ENCODE measurements at places on chromosomes 5 and 9.

DNA sequence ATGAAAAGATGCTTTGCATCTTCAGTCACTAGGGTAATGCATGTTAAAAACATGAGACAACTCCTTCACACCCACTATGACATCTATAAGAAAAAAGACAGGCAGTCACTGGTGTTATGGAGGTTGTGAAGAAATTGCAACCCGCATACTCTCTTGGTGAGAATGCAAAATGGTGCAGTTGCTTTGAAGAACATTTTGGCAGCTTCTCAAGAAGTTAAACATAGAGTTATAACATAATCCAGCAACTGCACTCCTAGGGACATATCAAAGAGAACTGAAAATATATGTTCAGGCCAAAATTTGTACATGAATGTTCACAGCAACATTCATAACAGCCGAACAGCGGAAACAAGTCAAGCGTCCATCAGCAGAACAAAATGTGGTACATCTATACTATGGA, 46.3 kb upstream of the TBC1D9B start:
- no peak for DNase-seq

DNA sequence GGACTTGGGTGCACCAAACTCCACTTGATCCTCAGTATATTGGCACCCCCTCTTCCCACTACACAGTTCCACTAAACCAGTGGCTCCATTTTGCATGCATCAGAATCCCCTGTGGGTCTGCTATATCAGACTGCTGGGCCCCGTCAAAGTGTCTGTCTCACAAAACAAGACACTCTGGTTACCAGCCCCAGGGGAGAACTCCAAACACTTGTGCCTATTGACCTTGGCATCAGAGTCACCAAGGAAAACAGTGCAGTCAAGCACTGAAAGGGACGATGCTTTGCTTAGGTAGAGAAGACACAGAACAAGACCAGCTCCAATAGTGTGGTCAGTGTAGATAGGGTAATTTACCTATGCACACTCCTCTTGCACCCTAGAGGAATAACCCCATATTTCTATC, 205.8 kb upstream of the RAI14 start:
- no peak for DNase-seq

DNA sequence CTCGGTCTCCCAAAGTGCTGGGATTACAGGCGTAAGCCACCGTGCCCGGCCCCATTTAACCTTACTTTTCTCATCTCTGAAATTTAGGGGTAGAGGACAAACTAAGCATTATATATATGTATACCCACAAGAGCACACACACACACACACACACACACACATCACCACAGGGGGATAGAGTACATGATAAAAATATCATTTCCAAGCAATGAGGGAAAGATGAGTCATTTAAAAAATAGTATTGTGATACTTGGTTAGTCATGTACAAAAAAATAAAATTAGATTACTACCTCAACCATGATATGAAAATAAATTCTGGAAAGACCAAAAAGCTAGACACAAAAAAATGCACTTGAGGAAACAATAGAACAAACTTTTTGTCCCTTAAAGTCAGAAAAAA, 67.2 kb downstream of the CDH18 start:
- no peak for DNase-seq

GRCh38 chr5:35919191-35919590, 19.2 kb downstream of the CAPSL start:
- DNase-seq = no peak

DNA sequence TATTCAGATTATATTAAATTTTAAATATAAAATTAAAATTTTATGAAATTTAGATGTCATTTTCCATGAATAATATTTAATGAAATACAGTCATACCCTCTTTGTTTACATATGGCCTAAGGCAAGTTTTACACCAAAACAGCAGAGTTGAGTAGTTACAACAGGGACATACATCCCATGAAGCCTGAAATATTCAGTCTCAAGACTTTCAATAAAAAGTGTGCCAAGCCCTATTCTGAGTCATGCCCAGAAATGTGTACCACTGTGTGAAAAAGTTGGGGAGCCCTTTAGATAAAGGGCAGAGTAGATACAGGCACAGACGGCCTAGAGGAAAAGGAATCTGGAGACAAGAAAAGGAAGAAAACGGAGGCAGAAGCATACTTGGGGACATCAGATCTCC, 261.3 kb downstream of the SGCD start:
- no peak for DNase-seq

- no peak for DNase-seq
Measured at GRCh38 chr9:120935383-120935857, 8.8 kb upstream of the TRAF1 start.

DNA sequence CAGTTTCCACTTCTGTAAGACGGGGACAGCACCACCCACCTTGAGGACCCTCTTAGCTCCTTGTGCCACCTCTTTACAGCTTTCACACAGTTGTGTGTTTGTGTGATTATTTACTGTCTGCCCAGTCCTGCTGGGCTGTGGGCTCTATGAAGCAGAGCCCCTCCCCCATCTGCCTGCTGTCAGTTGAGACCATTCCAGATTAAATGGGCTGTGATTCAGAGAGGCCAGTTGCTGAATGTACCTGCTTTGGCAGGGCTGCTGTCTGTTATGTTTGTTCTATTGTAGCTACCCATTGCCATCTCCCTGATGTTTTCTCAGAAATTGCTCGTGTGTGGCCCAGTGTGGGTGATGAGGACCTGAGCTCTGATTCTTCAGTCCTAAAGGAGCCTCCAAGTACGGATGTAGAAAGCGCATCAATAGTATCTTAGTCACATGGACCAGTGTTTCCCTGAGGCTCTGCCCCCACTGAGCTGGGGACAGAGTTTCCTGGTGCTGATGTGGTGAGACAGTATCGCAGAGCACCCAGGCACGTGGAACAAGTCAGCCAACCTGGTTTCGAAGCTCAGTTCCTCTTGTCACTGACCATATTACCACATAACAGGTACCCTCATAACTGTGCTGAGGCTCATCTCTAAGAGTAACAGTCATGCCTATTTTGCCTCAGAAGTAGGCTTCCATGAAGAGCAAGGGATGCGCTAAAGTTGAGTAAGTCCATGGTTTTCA, 3.7 kb downstream of the ANGPTL2 start:
- no peak for DNase-seq

GRCh38 chr9:89661956-89662717, 57.3 kb downstream of the GADD45G start:
- no peak for DNase-seq

DNA sequence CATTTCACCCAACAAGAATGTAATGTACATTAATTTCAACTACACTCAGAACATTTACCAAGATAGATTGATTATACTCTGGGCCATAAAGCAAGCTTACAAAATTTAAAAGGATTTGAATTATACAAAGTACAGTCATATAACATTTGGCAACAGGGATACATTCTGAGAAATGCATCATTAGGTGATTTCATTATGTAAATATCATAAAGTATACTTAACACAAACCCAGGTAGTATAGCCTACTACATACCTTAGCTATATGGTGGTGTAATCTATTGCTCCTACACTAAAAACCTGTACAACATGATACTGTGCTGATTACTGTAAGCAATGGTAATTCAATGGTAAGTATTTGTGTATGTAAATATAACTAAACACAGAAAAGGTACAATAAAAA, 202.9 kb downstream of the MPDZ start:
- DNase-seq = no peak

DNA sequence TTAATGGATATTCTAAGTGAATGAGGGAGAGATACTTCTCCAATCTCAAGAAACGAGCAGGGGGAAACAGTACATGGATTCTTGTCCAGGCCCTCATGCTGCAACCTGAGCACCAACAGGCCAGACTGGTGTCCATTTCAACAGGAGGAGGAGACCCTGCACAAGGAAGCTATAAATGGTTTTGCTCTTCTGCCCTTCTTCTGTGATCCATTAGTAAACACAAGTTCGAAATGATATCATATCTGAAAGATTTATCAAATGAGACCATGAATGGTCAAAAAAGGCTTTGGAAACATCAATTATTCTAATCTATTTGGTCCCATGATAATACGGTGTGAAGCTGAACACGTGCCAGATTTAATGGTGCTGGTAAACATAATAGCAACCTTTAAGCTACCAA, 109.8 kb downstream of the NR6A1 start:
- no peak for DNase-seq

DNA sequence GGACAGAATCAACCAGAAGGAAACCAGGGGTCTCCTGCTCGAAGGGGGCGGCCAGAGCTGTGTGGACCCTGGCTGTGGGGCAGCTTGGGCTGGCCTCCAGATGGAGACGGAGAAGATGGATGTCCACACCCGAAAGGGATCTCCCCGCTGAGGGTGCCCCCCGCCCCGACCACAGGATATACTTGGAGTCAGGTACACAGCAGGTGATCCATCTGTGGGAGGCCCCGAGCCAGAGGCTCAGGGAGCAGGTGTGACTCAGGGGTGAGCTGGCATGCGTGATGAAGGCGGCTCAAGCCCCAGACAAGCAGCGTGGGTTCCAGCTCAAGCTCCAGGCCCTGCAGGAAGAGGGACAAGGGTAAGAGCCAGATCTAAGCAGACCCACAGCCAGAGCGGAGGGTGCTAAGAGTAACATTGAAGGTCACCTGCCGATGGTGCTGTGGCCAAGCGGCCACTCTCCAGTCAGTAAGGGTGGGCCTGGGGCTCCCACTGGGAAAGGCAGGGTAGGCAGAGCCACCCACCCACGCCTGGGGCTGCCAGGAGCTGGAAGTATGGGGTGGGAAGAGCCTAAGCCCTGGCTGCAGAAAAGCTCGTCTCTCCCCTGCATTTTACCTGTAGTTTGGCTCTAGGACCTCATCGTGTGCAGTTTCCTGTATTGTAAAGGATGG, 30.6 kb upstream of the MVB12B start:
- no peak for DNase-seq

- no peak for DNase-seq
Measured at GRCh38 chr5:76145945-76146344, 62.8 kb downstream of the SV2C start.

- no peak for DNase-seq
Measured at GRCh38 chr5:59503220-59503619, 390.3 kb downstream of the PDE4D start.

DNA sequence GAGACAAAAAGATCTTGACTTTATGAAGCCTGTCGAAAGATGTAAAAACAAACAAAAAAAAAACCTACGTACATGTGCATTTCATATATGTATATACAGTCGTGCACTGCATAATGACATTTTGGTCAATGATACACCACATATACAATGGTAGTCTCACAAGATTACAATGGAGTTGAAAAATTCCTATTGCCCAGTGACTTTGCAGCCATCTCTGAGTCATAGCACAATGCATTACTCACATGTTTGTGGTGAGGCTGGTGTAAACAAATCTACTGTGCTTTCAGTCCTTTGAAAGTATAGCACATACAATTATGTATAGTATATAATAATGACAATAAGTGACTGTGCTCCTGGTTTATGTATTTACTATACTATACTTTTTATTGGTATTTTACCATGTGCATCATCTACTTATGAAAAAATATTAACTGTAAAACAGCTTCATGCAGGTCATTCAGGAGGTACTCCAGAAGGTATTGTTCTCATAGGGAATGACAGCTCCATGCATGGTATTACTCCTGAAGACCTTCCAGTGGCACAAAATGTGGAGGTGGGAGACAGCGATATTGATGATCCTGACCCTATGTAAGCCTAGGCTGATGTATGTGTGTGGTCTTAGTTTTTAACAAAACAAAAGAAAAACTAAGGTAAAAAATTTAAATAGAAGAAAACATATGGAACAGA, 73.7 kb upstream of the FST start:
- DNase-seq = no peak

GRCh38 chr5:82881571-82882174, 195.5 kb downstream of the TMEM167A start:
- no peak for DNase-seq

GRCh38 chr9:114448706-114449105, 56.6 kb downstream of the WHRN start:
- DNase-seq = no peak

GRCh38 chr5:108763222-108763916, 15.7 kb downstream of the FER start:
- DNase-seq = no peak

DNA sequence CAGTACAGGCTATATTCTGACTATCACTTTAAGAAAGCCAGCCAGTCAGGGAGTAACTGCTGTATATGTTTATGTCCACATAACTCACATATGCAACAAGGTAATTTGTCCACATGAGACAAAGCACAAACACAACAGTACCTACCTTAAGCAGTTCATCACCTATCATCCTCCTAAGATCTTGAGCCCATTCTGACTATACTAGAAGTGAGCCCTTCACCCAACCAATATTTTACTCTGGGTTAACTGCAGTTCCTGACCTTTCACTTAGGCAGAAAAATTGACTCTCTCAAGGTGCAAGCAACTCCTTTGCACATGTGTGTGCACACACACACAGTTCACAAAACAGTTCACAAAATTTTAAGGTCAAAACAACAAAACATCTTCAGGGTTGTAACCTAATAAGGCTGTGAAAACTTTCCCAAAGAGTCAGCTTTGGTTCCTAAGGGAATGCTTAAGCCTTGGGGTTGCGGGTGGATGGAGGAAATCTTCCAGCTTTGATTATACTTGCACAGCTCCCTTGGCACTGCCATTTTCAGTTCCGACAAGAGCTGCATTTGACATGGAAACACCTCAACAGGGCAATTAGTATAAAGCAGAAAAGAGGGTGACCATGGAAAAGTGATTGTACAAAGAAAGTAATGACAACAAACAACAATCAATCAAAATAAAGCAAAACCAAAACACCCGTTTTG, 215.3 kb downstream of the NFIB start:
- DNase-seq = no peak

DNA sequence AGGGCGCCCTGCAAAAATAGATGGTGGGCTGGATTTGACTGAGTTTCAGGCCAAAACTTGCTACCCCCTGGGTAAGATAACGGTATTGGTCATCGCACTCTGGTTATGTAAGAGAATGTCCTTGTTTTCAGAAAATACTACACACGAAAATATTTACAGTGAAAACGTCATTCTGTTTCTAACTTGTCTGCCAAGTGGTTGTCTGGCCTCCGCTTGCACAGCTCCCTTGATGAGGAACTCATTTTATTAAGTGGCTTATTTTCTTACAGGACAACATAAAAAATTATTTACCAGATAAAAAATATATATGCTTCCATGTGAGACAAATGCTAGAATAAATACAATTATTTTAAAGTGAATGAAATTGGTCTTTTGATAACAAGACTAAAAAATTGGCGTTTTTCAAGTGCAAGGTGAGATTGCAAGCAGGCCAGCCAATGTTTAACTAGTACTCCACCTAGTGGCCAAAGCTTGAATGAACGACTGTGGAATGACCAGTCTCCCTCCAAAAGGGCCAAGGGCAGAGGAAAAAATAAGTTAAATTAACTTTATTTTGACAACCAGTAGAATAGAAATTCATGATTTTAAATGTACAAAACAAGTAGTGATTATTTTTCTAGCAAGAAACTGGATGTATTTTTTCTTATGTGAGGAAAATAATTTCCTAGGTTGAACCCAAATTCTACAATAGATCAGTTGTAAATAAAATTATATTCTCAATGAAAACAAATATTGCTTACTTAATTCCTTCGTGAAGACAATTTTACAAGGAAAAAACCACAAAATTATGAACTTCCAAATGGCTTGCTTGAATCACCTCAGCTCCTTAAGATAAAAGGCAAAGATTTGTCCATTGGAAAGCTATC, 93.2 kb downstream of the ZFAND5 start:
- DNase-seq = no peak

GRCh38 chr9:98231770-98232478, 23.5 kb downstream of the TBC1D2 start:
- no peak for DNase-seq

GRCh38 chr9:108117795-108118194, 628.2 kb upstream of the KLF4 start:
- DNase-seq = no peak

GRCh38 chr5:128328446-128328845, 209.6 kb downstream of the FBN2 start:
- DNase-seq = no peak

GRCh38 chr5:16644301-16644889, 27.6 kb upstream of the RETREG1 start:
- no peak for DNase-seq
